Stimulated activated CD8-positive, alpha-beta memory T cell treated with anti-CD3 and anti-CD28 coated beads, Interleukin-4, amount 100 ng/mL, for 1 hour (primary cell): ENCODE measurements at places on chromosomes 2 and 18.

DNA sequence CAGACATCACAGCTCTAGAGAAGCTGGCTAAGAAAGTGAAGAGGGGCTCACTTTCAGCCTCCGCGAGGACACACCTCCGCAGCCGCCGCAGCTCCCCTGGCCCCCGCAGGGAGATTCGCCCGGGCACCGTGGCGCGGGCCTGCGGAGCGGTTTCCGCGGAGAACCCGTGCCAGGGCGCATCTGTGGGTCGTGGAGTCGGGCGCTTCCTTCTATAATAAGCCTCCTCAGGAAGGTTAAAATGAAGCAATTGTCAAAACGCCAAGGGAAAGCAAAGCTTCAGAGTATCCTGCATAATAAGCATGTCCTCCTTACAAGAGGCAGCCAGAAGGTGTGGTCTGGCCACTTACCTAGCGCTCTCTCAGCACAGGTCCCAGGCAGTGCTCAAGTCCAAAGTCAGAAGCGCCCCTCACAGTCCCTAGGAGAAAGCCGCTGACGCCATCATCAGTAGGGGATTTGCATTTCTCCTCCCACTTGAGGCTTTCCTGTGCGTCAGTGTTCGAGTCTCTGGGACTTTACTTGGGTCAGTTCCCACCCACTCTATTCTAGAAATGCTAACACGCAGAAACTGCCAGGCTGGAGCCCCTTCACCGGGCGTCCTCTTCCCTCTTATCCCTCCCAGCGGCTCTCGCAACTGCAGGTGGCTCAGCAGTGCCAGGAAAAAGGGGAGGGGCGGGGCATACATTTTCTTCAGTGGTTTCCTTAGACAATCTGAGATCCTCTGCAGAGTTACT is at the start of gene STAT4:
STAT4 (minus strand) TSS at position 395 of the 731 bp plus-strand sequence. CDS start 2,791 bp downstream, outside the sequence.
- DNase-seq: peak; percentile 66

DNA sequence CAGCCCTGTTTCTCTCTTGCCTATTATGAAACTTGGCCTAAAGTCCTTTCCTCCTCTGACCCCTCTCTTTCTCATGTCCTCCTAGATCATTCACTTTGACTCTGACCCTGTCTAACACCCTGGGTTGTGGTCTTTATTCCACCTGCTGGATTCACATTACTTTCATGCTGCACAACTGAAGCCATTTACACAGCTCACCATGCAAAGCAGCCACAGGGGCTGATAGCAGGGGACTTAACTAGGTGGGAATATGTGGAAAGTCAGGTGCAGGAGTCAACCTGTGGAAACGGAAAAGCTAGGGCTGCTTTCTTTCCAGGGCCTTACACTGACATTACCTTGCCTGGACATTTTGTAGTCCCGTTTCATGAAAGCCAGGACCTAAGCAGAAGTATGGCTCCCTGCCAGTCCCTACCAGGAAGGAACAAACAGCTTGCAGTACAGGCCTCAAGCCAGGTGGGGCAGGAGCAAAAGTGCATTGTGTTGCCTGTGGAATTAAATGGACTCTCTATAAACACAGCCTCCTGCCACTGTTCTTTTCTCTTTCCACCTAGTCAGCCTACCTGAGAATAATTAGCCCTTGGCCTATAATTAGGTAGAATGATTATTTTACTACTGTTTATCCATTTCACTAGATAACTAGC is 11.8 kb downstream of the MAPRE3 start:
- no peak for DNase-seq

DNA sequence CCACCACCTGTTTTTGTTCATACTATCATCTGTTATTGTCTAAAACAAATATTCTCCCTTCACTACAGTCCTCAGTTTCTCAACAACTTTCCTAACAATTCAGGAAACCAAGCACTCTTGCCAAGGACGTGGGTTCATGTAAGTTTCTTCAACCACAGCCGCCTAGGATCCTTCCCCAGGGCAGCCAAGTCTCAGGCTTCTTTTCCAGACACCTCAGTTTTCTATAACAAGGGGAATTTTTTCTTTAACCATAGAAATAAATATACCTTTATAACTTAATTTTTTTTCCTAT is 39.4 kb upstream of the AGPS start:
- DNase-seq: no peak

GRCh38 chr2:212733273-212733672 is 194.7 kb upstream of the ERBB4 start:
- no peak for DNase-seq

DNA sequence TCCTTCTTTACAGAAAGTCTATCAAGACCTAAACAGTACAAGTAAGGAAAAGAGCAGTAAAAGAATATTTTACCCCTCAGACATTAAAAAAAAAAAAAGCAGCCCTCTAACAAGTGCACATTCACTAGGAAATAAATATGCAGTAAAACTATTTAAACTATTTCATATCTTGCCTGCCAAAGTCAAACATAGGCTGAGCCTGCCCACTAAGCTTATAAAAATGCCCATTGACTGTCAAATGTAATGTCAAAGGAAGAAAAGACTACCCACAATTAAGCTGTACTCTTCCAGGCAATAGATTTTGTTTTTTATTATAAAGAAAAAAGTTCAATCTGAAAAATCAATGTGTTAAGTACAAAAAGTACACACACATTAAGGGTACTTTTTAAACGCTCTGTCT is 11.8 kb downstream of the ALS2 start:
- no peak for DNase-seq

- no peak for DNase-seq
These were observed 48.4 kb downstream of the NEMP2 start for GRCh38 chr2:190486037-190486623.

DNA sequence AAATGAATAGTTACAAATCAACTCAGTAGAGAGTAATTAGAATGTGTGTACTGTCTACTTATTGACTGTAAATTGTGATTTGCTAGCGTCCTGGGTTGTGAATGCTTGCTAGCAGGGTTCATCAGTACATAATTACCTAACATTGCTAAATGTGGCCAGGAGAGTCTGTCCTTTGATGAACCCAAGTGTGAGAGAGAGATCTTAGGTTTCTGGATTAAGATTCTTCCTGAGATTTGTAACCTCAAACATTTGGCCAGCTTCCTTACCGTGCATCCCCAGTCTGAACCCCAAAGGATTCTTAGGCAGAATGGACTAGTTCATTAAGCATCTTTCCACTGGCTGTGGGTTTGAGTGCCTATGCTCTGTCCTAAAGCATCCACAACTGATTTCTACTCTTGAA is 84.0 kb upstream of the ITPRID2 start:
- no peak for DNase-seq

GRCh38 chr18:77899972-77900754 is 650.5 kb downstream of the GALR1 start:
- no peak for DNase-seq

DNA sequence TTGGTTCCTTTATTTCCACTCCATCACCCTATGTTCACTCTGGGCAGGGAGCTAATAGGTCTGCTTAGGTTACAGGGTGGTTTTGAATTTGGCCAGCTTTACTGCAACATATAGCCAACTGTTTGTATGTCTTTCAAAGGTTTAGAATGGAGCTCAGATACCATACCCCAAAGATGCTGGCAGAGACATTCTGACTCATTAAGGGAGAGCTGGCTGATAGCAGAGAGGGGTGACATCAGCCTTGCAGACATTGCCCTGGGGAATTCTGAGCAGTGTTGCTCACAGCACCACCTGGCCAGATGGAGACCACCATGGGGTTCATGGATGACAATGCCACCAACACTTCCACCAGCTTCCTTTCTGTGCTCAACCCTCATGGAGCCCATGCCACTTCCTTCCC is 2.1 kb downstream of the PROKR1 start:
- DNase-seq: no peak
